ENCODE measurements at places on chromosomes 6 and 20.
A peak's percentile ranks its signal among the peaks of the same experiment; 100 is the strongest.

GRCh38 chr6:37260444-37260843, 2.5 kb upstream of the TMEM217 start:
- DNase-seq, result no peak

DNA sequence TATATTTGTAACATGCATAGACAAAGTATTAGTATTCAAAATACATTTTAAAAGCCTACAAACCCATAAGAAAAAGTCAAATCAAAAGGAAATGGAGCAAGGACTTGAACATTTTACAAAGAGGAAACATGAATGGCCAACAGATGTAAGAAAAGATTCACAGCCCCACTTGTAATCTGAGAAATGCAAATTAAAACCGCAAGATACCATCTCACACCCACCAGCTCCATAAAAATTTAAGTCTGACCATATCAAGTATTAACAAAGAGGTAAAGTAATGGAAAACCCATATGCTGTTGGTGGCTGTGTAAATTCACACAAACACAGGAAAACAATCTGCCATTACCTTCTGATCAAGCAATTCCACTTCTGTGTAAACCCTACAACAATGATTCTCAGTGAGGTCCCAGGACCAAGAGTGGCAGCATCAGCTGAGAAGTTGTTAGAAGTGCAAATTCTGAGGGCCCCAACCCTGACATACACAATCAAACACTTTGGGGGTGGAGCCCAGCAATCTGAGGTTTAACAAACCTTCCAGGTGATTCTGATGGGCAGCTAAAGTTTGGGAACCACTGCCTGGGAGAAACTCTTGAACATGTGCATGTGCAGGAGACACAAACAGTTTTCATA, 30.9 kb downstream of the BCL2L1 start:
- DNase-seq, result peak; percentile 59

DNA sequence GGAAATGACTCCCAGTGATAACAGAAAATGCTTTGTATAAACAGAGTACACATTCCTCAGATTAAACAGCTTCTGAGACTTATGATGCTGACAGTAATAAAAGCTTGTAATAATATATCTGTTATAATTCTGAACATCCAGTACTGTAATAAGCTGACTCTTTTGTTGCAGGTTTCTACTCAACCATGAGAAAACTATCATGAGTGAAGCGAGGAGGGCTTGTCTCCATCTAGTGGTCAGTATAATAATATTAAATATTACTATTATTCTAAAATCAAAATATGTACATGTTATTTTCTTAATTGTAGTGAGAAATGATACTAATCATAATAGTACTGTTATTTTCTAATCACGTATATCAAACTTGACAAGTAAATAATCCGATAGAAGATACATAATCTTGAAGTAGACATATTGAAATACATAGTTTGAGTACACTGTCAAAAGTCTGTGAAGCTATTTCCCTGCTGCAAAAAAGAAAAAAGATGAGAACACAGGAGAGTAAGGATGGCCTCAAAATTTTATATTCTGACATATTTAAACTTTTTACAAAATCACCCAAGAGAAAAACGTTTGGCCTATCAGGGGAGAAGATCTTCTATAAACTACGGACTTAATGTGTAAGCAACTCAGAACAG, 183.1 kb downstream of the MOXD1 start:
- peak; percentile 69 for DNase-seq

GRCh38 chr6:3912361-3913076, 63.3 kb downstream of the FAM50B start:
- peak; percentile 35 for DNase-seq

GRCh38 chr6:44404022-44404714, 16.7 kb downstream of the CDC5L start:
- no peak for DNase-seq

GRCh38 chr6:108736832-108737231, 111.4 kb upstream of the ARMC2 start:
- peak; percentile 82 for DNase-seq

- DNase-seq, result no peak
These were observed 183.4 kb upstream of the POU3F2 start for GRCh38 chr6:98650941-98651340.

DNA sequence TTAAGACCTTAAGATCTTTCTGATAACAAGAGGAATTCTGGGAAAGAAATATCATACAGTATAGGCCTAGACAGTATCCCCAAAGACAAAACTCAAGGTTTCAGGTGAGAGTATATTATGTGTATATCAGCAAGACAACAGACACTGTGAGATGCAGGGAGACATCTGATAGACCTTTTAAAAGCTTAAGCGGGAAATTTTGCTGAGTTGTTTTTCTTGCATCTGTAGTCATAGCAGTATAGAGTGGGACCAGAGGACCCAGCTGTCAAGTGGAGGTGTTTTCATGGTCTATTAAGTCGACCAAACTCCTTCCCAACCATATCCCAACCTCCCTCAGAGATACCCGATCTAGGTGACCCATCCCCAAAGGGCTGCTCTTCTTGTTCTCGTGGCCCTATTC, 98.1 kb upstream of the THEMIS start:
- DNase-seq, result no peak

- DNase-seq, result peak; percentile 65
These were observed 220.3 kb upstream of the LRFN2 start for GRCh38 chr6:40807484-40807883.

Data from GM23248 (cell line).